Stimulated activated CD4-positive, alpha-beta T cell treated with anti-CD3 and anti-CD28 coated beads, Interleukin-1b, Interleukin-23, amount 100 ng/mL, for 1 hour (primary cell): ENCODE measurements at places on chromosomes 4 and X.
A peak's percentile ranks its signal among the peaks of the same experiment; 100 is the strongest.

- DNase-seq = no peak
Measured at GRCh38 chr4:16205298-16206164, 20.7 kb downstream of the TAPT1 start.

DNA sequence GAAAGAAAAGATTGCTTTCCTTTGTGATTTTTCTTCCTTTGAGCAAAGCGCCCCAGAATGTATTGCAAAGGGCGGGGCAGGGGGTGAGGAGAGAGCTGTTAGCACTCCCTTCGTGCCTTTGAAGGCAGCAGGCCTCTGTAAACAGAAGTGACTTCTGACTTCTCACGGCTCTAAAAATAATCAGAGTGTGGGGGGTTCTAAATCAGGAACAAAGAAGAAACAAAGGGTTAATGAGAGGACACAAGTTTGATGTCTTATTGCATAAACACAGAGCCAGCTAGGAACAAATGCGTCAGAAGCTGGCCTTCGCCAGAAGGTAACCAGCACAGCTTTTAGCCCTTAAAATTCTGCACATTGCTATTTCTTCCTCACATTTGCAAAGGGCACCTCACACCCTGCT is 626.2 kb downstream of the MID1IP1 start:
- no peak for DNase-seq

DNA sequence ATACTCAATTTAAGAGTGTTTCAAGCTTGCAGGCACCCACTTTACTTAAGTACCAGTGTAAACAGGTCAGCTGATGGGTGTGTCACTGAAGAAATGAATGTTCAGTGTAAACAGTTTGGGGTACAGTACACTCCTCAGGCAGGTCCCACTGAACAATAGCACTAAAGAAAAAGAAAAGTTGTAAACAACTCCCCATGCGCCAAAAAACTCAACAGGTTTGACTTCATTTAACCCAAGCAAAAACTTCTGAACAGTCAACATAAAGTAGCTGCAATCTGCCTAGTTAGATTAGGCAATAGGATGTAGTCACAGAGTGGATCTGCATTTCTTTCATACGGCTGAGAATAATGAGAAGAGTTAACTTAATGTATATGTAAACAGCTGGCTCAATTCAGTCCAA is 93.2 kb downstream of the FAM13A start:
- no peak for DNase-seq

GRCh38 chr4:187602339-187603092 is 393.1 kb upstream of the ZFP42 start:
- no peak for DNase-seq

DNA sequence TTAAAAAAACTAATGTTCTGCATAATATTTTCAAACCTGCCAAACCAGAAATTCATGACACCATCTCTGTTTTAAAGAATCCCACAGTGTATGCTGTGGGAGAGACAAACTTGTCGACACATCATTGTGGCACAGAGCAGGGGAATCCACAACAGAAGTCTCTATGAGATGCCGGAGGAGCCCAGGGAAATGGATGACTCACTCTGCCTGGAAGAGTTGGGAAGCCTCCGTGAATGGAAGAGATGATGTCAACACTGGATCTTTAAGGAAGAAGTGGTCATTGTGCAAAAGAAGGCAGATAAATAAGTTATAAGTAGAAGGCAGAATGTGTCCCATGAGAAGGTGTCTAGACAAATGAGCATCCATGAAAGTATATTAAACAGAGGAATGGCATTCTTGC is 595.1 kb downstream of the RAB28 start:
- no peak for DNase-seq

GRCh38 chr4:113447061-113447460 is 314.5 kb downstream of the CAMK2D start:
- no peak for DNase-seq

- DNase-seq = no peak
Measured at GRCh38 chr4:155430895-155431795, 54.4 kb upstream of the MAP9 start.

DNA sequence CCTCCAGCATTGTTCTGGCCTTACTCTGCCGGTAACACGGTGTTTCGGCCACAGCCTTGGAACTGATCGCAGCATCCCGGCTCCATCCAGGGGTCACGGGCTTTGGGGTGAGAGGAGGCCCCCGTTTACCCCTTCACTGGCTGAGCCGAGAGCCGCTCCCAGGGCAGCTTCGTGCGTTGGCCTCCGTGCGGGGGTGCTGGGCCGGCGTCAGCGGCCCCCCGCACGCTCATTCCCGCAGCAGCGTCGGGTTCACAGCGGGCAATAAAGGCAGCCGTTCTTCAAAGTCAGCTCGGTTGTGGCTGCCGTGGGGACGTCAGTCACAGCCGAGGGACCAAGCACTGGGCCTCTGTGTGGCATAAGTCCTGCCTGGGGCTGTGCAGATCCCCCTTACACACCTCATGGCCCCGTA is 25.3 kb upstream of the PLCXD1 start:
- no peak for DNase-seq

DNA sequence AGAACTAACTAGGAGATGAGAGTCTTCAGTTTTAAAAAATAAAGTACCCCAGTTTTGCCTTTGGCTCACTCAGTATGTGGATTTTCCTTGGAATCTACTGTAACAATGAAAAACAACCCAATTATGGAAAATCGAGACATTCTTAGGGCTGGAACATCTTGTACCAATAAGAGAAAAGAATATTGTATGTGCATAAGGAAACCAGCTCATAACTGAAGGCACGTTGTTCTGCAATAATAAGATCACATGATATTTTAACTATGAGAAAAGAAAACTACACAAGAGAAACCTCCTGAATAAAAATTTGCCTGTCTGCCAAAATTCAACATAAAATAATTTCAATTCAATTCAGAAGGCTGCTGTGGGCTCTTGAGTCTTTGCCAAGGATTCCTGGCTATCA is 261.8 kb upstream of the EDNRA start:
- DNase-seq = no peak

DNA sequence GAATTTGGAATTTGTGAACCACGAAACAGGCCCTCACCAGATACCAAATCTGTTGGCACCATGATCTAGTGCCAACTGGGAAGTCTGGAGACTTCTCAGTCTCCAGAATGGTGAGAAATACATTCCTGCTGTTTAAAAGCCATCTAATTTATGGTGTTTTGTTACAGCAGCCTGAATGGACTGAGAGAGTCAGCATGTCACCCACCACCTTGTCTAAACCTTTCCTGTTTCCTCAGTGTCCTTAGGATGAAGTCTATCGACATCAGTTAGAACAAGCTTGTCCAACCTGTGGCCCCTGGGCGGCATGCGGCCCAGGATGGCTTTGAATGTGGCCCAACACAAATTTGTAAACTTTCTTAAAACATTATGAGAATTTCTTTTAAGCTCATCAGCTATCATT is 42.1 kb downstream of the FREM3 start:
- DNase-seq = no peak

GRCh38 chr4:107993969-107994368 is 4.3 kb downstream of the HADH start:
- DNase-seq = no peak

GRCh38 chr4:110294165-110294564 is 95.8 kb upstream of the ELOVL6 start:
- no peak for DNase-seq

- DNase-seq = no peak
Measured at GRCh38 chr4:7158081-7158750, 34.1 kb upstream of the SORCS2 start.

- no peak for DNase-seq
Measured at GRCh38 chrX:13805241-13805640, 11.7 kb downstream of the GPM6B start.

GRCh38 chr4:97593248-97593647 is 550.0 kb downstream of the STPG2 start:
- no peak for DNase-seq

GRCh38 chr4:34861666-34862065 is 1382.6 kb downstream of the ARAP2 start:
- no peak for DNase-seq

DNA sequence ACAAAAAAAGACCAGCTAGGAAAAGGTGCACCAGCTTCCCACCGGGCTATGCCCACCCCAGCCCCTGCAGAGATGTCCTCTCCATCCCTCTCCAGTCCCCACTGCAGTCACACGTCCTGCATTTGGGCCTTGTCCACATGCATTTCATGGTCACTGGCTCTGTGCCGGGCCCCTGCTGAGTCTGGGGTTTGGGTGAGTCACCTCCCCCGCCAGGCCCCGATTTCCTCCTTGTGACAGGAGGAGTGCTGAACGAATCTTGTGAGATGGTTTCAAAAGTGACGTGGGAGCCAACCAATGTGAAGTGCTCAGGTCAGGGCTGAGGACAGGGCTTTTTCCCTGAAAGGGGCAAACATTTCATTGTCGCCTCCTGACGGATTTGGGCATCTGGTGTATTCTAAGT is 7.1 kb downstream of the CPZ start:
- DNase-seq = no peak

- DNase-seq = no peak
Measured at GRCh38 chr4:158799013-158799770, 30.4 kb downstream of the FNIP2 start.

GRCh38 chr4:121129606-121130325 is 34.4 kb downstream of the TNIP3 start:
- DNase-seq = no peak

DNA sequence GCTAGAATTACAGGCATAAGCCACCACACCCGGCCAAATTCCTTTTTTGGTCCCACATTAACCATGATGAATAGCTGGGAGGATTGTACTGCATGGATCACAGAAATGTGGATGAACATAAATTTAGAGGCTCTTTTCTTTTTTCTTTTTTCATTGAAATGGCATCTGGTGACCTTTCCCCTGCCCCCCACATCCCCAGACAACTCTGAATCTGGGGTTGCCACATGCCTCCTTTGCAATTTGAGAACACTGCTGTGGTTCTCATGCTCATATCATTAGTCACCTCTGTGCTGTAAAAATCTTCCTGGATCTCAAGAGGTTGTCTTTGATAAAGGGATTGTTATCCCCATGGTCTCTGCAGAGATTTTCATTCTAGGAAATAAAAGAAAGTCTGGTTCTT is 22.8 kb upstream of the FMR1NB start:
- DNase-seq = no peak

- no peak for DNase-seq
Measured at GRCh38 chrX:18951032-18951431, 32.9 kb downstream of the PHKA2 start.

DNA sequence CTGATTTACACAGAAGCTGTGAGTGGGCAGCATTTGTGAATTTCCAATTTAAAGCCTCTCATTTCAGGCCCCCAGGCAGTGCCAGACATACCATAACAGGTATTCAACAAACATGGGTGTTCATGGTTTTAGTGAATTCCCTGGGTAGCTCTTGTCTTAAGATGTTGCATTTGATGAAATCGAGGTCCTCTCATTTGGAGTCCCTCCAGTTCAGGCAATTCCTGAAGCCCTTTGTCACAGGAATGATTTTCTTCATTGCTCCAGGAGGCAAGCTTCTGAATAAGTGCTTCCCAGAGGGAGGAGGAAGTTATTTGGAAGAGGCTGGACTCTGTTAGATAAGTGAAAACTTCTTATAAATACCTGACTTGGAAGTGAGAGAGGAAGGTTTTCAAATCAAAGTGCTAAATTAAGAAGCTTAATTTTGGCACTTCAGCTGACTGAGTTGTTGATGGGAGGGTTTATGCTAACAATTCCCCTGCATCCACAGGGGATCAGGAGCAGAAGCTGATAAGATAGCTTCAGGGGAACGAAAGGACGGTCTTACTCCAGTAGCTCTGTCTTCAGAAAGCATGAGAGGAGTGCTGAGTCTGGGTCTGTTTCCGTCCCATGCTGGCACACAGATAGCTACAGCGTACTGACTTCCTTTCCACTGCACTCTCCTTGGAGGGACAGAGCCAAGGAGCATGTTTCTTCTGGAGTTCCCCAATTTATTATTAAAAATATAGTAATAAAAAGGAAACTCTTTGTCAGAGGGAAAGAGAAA is 543.1 kb downstream of the GBA3 start:
- no peak for DNase-seq

- DNase-seq = peak; percentile 37
Measured at GRCh38 chr4:972651-973424, 531 bp downstream of the DGKQ start.

DNA sequence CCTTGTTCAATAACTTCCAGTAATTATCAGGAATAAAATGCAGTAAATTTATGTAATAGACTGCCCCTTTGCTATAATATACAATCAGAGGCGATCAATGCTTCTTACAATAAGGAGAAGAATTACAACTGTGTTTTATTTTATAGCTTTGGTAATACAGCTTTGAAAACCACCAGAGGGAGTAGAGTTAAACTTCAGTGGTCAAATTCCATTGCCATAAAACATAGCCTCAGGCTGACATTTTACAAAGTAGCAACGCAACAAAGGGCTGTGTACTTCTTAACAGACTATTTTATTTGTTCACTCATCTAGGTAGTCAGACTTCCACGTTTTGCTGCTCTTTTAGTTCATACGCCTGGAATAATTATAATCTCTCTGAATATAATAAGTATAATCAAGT is 58.5 kb downstream of the TEX13C start:
- no peak for DNase-seq

DNA sequence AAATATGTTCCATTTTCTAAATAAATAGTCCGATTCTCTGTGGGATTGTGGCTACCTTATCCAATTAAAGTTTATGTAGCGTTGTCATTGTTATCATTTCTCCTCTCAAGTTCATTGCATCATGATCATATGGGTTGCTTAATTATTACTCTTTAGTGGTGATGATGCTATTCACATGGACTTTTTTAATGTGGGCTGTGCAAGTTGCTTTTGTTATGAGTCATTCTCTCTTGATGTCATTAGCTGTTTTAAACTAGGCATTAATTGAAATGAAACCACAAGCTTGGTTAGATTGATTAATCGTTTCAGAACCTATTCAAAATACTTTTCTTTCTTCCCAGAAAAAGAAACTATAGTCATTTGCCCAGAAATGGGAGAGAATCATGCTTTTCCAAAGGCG is 38.2 kb downstream of the NHS start:
- no peak for DNase-seq

GRCh38 chrX:64352081-64352480 is 43.2 kb downstream of the MTMR8 start:
- DNase-seq = no peak
